ENCODE measurements at places on chromosomes 5 and 9.

GRCh38 chr5:138755084-138755748 is 2.0 kb downstream of the CTNNA1 start:
- DNase-seq, result no peak

DNA sequence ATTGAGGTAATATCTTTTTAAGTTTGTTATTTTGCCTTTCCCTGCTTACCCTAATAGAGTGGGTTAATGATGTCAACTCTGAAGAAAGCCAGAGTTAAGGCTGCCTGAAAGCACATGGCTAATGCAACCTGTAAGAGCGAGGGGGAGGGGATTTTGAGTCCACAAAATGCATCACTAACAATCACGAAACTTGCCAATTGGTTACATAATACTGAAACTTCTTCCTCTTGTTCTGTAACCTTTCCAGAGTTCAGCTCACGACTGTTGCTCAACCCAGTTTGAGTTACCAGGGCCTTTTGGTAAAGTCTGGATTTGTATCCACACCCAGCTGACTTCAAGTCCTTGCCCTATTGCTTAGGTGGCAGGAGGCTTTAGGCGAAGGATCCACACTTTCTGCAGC is 308.8 kb downstream of the EFNA5 start:
- peak; percentile 12 for DNase-seq

GRCh38 chr5:117788596-117788995 is 1199.8 kb downstream of the DTWD2 start:
- no peak for DNase-seq

GRCh38 chr9:69745716-69746437 is 13.9 kb downstream of the PTAR1 start:
- no peak for DNase-seq

GRCh38 chr5:127863610-127864395 is 160.6 kb downstream of the CCDC192 start:
- DNase-seq, result no peak

DNA sequence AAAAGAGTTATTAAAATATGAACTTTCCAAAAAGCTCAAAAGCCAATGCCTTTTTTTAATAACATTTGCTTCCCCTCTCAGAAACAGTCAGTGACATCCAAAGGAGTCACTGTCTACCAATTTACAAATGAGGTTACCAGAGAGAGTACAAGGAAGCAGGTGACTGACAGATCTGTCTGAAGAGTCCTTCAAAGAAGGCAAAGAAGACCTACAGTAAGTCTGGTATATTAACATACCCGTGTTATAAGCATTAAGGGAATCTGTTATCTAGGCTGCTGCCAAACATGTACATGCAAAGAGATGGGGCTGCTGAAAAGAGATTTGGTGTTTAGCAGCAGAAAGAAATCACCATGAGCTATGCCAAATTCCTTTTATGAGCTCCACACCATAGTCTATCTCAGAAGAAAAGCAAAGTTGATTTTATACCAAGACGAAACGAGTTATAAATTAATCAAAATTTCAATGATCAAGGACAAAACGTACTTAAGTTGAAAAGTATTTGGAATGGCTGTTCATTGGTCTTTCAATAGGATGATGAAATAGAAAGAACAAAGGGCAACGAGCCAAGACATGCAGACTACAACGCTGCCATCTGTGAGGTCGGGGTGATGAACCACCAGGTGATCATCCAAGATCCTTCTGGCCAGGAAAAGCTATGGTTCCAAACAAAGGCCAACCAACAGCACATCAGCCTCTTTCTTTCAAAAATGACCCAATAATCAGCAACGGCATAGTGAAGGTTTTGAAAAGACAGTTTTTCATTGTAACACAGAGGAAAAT is 8.1 kb downstream of the PRELID2 start:
- DNase-seq, result no peak

DNA sequence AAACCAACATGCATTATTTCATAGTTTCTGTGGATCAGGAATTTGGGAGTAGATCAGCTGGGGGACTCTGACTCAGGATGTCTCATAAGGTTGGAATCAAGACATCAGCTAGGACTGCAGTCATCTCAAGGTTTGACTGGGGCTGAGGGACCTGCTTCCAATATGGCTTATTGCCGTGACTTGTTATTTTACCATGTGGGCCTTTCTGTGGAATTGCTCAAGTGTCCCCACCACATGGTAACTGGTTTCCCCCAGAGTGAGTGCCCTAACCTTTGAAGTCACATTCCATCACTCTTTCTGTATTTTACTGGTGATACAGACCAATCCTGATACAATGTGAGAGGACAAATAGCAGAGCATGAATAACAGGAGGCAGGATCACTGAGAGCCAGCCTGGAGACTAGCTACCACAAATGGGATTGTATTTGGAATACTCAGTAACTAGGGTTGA is 70.2 kb upstream of the ELL2 start:
- no peak for DNase-seq

- no peak for DNase-seq
These were observed 97.3 kb upstream of the EQTN start for GRCh38 chr9:27394154-27394825.

DNA sequence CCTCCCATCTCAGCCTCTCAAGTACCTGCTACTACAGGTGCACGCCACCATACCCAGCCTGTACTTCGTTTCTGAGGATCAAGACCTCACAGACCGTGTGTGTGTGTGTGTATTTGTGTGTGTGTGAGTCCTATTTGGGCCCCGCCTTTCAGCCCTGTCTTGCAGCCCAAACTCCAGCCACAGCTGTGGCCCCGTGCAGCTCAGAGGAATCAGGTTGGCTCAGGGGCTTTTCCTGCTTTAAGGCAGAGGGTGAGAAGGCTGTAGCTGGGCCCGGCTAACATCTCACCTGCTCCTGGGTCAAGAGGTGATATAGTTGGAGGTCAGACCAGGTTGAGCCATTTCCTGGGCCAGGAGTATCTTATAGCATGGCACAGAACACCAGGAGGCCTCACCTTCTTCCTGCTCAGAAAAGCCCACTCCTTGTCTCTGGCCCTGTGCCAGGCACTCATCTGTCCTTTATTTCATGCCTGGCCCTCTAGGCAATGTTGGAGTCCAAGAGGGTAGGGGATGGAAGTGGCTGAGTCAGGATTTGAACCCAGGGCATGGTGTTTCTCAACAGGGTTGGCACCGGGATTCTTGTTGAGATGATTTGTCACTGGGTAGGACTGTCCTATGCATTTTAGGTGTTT is 1.6 kb upstream of the PHYKPL start:
- no peak for DNase-seq

- DNase-seq, result no peak
These were observed 27.3 kb upstream of the HSPA9 start for GRCh38 chr5:138602371-138603000.

GRCh38 chr9:77826621-77827020 is 178.5 kb upstream of the GNA14 start:
- peak; percentile 10 for DNase-seq

GRCh38 chr5:123035918-123036390 is 571 bp downstream of the PPIC start:
- DNase-seq, result no peak

DNA sequence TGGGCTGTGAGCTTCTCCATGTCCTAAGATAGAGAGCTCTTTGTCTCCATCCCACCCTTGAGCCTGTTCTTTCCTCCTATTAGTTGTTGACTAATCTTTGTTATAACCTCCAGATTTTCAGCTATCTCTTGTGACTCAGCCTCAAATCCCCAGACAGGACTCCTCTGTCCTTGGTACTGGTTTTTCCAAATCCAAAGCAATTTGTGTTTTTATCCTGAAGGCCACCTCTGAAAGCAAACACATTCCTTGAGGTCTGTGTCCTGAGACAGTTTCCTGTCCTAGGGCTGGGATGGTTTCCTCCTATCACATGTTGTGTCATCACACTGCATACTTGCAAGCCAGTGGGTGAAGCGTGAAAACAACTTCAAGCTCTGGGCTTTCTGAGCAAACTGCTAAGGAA is 8.5 kb downstream of the TNC start:
- DNase-seq, result no peak

DNA sequence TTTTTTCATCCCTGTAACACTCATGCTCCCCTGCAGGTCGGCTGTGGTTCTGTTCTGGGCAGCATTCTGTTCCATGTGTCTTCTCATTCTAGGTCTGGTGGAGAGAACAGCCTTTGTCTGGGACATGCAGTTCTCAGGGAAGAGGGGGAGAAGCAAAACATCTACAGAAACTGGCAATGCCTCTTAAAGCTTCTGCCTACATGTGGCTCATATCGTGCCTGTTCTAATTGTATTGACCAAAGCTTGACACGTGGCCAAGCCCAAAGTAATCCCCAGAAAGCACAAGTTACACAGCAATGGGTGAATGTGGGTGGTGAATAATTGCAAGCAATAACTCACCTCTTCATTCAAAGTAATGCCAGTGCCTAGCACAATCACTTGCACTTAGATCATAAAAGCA is 218.2 kb upstream of the IL12B start:
- no peak for DNase-seq

DNA sequence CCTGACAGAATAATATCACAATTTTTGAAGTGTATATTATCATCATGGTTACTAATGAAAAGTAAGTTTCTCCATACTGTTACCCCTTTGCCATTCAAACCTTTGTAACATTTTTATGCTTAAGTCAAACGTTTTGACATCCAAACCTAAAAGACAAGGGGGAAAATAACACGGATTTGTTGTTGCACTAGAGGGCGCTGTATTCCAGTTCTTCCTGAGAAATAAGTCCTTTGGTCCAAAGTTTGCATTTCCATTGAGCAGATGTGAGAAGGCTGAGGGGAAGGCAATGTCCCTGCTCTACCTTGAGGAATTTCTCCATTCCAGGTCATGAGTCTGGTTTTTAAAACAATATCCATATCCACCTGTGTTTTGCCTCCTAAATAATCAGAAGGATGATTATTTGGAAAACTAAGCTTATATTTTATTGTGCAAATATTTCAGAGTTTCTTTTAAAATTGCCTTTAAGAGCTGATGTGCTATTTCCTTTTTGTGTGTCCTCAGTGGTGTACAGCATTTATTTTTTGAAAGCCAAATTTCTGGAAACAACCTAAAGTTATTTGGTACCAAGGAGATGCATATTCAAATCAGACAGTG is 9.7 kb downstream of the LECT2 start:
- DNase-seq, result peak; percentile 89

DNA sequence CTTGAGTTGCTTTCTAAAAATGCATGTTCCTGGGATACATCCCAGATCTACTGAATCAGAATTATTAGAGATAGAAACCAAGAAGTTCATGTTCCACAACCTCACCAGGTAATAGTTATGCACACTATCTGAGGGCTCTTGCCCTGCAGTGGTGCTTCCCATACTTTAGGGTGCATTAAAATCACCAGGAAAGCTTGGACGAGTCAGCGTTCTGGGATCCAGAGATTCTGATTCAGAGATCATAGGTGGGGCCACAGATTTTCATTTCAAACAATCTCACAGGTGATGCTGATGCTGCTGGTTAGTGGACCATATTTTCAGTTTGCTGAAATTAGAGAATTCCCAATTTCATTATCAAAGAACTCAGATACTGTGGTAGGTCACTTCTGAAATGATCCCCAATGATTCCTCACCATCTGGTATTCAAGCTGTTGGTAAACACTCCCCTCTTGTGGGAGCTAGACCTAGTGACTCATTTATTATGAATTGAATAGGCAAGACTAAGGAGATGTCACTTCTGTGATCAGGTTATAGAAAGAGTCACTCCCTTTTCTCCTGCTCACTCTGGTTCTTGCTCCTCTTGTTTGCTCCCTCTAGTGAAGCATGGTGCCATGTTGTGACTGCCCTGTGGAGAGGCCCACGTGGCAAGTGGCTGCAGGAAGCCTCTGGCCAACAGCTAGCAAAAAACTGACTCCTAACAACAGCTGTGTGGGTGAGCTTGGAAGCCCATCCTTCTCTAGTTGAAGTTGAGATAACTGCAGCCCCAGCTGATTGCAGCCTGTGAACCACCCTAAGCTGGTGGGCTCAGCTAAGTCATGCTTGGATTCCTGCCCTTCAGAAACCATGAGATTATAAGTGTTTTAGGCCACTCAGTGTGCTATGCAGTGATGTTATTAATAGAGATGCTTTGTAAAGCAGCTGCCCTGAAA is 59.8 kb downstream of the SH3TC2 start:
- peak; percentile 34 for DNase-seq

DNA sequence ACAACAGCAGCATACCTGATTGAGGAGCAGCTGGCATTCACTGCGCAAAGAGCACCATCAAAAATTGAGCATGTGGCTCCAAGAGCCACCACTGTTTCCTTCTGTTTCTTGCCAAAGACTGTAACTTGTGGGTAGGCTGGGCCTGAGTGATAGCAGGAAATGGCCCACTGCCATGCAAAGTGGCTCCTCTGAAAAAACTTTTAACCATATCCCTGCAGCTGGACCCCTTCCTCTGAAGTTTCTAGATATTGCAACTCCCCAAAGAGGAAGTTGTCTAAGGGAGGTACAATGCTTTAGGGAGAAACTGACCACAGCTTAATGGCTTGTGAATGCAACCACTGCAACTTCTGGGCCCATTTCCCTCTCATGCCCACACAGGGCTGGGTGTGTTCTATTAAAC is 355.4 kb upstream of the PDE4D start:
- DNase-seq, result peak; percentile 4

DNA sequence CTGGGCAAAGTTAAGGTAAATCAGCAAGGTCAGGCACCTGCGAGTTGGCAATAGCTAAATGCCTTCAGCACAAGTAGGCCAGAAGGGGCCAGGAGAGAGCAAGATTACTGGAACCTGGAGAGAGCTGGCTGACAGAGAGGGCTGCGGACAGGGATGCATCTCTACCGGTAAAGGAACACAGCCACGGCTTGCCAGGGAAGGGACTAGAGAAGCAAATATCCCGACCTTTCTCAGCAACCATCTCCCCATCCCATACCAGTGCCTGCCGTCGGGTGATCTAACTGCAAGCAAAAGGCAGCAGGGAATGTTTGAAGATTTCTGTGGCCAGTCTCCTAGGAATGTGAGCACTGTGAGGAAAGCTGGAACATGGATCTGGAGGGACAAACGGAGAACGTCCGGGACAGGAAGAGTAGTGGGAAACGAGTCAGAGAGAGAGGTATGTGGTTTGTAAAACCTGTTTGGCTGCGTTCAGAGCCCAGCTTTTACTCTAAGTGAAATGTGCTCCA is 15.9 kb upstream of the ABLIM3 start:
- no peak for DNase-seq

DNA sequence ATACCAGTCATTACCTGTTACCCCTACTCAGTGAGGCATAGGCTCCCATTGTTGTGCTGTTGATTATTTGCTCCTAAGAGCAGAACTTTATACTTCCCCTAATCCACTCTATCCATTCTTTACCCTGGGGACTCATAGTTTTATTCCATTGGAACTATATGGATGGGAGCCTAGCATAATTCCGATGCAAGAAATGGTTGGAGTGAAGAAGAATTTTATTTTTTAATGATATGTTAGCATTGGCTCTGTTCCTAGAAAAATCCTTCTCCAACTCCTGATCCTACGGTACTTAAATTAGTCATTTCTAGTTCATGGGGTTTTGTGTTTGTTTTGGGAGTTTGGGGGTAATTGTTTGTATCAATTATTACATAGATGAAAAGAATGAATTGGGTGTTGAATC is 191.5 kb downstream of the GOLPH3 start:
- no peak for DNase-seq

DNA sequence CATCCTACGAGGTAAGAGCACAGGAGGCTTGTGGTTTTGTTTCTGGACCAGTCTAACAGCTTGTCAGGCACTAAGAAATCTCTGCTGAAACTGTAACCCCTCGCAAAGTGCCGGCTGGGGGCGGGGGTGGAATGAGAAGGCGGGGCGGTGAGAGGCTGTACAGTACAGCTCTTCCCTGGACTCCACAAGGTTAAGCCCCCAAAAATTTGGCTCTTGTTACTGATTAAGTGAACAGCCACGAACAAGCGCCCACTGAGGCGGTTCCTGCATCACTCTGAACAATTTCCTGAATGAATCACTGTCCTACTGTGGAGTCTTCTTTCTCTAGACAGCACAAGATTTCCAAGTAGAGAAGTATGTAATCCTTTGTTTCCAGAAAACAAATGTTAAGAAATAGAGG is 6.8 kb downstream of the FBP2 start:
- DNase-seq, result no peak

Data from H4 (cell line).